GM12892 (cell line): ENCODE measurements at places on chromosomes 7 and 10.

GRCh38 chr7:49771427-49772176, 1.8 kb upstream of the VWC2 start:
- no peak for DNase-seq

GRCh38 chr7:39594988-39595620, 28.3 kb upstream of the RALA start:
- no peak for DNase-seq

- no peak for DNase-seq
Measured at GRCh38 chr10:12048547-12048946, 5.9 kb upstream of the UPF2 start.

GRCh38 chr10:132058111-132058745, 7.5 kb upstream of the JAKMIP3 start:
- DNase-seq, result no peak

- DNase-seq, result no peak
Measured at GRCh38 chr10:87983716-87984115, 120.3 kb downstream of the PTEN start.

- no peak for DNase-seq
Measured at GRCh38 chr10:36759141-36759805, 366.1 kb upstream of the ANKRD30A start.

- DNase-seq, result no peak
Measured at GRCh38 chr10:26780106-26780792, 80.5 kb downstream of the ABI1 start.
